Immature natural killer cell (primary cell): ENCODE measurements at places on chromosomes 2 and 18.
A peak's percentile ranks its signal among the peaks of the same experiment; 100 is the strongest.

GRCh38 chr2:58429014-58429875 lies 188.1 kb upstream of the FANCL start:
- H3K36me3 ChIP-seq = no peaks in the 10 kb centered on the region
- H3K4me3 ChIP-seq = peak overlapping the region; percentile 33
- peaks cover 1% of the 10 kb centered on the region for H3K27me3 ChIP-seq
- no peak for DNase-seq
- peaks cover 21% of the 10 kb centered on the region for H3K4me1 ChIP-seq

GRCh38 chr18:12531749-12532148 lies 124.0 kb downstream of the PRELID3A start:
- no peak overlapping the region for H3K27ac ChIP-seq
- H3K4me1 ChIP-seq = no peaks in the 10 kb centered on the region
- no peak for DNase-seq
- H3K4me3 ChIP-seq = no peak overlapping the region
- H3K36me3 ChIP-seq = no peaks in the 10 kb centered on the region
- peaks cover 3% of the 10 kb centered on the region for H3K27me3 ChIP-seq

- DNase-seq = no peak
- H3K4me1 ChIP-seq = peaks cover 8% of the 10 kb centered on the region
- H3K27ac ChIP-seq = no peak overlapping the region
- H3K27me3 ChIP-seq = peaks cover 3% of the 10 kb centered on the region
- H3K36me3 ChIP-seq = no peaks in the 10 kb centered on the region
These were observed 26.3 kb downstream of the DHRS9 start for GRCh38 chr2:169095621-169096105.

DNA sequence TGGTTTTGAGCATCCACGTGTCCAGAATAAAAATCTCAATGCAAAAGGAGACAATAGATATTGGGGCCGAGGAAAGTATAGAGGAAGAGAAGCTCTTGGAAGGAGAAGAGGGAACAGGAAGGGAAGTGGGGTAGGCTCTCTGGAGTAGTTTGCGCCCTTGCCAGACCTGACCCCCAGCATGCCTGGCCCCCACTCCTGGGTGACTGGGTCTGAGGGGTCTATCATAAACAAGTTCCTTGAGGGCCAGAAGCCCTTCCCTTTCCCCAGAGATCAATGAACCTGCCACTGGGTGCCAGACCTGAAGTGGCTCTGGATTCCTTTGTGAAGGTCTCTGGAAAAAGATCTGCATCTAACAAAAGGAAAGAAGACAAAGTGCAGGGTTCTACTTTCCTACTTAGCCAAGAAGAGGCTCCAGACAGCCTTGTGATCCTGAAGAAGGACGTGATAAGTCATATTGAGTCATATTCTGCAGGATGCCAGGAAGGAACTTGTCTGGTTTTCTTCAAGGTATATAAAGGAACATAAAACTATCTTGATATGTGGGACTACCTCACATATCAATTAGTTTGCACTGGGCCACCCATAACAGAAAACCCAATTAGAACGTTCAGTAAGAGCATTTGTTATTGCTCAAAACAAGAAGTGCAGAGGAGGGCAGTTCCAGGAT lies 18.7 kb upstream of the ATOH8 start:
- H3K4me1 ChIP-seq = no peaks in the 10 kb centered on the region
- H3K36me3 ChIP-seq = no peaks in the 10 kb centered on the region
- peaks cover 6% of the 10 kb centered on the region for H3K27me3 ChIP-seq

DNA sequence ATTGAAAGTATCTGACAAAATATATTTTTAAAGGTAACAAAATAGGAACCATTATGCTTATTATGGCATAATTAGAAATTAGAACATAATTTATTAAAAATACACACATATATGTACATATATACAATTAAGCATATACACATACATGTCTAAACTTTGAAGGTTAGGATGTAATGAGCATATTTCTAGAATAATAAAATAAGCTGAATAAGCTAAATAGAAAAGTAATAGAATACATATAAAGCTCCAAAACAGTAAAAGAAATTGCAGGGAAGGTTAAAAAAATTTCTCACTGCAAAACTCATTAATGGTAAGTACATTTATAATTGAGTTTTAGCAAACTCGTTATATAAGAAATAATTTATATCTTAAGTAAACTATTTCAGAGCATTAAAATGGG lies 1561.5 kb upstream of the ZEB2 start:
- no peaks in the 10 kb centered on the region for H3K36me3 ChIP-seq
- DNase-seq = no peak
- H3K27me3 ChIP-seq = no peaks in the 10 kb centered on the region

DNA sequence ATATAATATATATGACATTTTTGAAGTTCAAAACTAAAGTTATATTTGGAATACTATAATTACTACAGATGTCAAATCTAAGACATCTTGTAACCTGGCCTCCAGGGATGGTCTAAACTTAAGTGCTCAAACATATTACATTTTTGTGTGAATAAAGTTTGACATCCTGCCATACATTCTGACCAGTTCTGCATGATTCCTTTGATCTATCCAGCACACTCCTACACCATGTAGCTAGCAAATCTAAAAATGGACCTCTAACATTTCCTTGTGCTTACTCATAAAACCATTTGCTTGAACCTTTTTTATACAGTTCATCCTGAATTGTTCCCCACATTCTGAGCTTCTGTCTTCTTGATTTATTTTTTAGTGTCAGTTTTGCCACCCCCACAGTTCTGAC lies 294.3 kb upstream of the ZNF804A start:
- H3K36me3 ChIP-seq = no peaks in the 10 kb centered on the region
- DNase-seq = no peak
- H3K27me3 ChIP-seq = no peaks in the 10 kb centered on the region
- no peak overlapping the region for H3K4me3 ChIP-seq
- H3K27ac ChIP-seq = no peak overlapping the region

DNA sequence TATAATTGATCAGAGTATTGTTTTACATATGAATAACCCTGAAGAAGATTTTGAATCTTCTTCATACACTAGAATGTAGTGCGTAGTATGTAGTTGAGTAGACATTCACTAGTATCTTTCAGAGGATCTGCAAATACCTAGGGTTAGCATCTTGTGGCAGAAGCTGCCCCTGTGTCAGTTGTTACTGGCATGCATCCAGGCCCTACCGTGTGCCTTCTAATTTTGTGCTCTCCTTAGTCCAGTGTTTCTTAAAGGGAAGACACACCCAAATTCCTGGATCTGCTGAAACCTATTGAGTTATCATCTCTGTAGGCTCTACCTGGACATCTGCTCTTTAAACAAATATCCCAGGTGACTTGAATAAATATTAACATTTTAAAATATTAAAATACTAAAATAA lies 99.7 kb upstream of the SERTAD2 start:
- no peak overlapping the region for H3K4me3 ChIP-seq
- DNase-seq = no peak
- peaks cover 25% of the 10 kb centered on the region for H3K4me1 ChIP-seq
- no peaks in the 10 kb centered on the region for H3K36me3 ChIP-seq
- peaks cover 7% of the 10 kb centered on the region for H3K27me3 ChIP-seq

DNA sequence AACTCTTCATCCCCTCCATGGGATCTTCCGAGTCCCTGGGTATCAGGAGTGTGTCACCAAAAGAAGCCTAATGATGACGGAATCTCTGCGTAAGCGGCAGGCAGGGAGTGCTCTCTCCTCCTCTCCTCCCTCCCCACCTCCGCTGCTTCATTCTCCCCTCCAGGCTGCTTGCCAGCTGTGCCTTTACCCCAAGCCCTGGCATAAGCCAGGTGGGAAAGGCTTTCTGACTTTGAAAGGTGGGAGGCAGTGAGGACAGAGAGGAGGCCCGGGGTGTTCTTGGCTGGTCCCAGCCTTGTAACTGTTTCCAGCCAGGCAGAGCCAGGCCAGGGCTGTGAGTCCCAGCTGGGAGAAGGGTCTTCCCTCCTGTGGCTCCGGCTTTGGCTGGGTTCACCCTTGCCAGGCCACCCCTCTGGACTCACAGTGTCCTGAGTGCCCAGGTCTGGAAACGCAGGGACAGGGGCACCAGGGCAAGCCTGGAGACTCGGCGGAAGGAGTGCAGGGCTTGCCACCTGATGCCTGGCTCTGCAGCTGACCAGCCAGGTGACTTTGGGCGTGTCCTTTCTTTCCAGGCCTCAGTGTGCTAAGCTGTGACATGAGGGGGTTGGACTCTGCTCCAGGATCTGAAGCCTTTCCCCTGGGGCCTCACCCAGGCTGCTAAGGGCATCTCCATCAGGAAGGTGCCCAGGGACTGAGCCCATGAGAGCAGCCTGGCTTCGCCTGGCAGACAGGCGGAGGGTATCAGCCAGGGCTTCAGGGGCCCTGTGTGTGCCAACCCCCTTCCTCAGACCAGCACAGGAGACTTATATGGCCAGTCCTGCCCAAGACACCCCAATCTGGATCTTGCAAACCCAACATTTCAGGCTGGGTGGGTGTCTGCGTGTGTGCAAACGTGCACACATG lies 32.7 kb upstream of the HPCAL1 start:
- no peak for DNase-seq
- peaks cover 2% of the 10 kb centered on the region for H3K27me3 ChIP-seq
- no peak overlapping the region for H3K4me3 ChIP-seq

GRCh38 chr18:40197711-40198110 lies 1757.3 kb upstream of the PIK3C3 start:
- no peaks in the 10 kb centered on the region for H3K27me3 ChIP-seq
- H3K27ac ChIP-seq = no peak overlapping the region
- no peak for DNase-seq
- H3K4me3 ChIP-seq = no peak overlapping the region
- no peaks in the 10 kb centered on the region for H3K4me1 ChIP-seq

DNA sequence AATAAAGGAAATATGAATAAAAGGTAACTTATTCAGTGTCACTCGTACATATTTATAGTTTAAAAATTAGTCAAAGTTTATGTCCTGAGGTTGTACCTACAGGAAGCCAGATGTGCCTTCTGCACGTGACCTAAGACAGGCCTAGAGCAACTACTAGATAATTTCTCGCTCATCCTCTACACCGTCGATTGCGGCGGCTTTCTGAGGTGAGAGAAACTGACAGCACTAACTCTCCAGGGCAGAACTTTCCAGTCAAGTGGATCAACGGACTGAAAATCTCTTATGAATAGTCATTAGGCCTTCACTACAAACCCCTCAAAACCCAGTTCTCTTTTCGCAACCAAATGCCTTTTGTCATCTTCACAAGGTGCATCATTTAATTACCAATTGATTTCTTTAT lies 54.2 kb downstream of the ZEB2 start:
- no peak overlapping the region for H3K4me3 ChIP-seq
- peaks cover 25% of the 10 kb centered on the region for H3K4me1 ChIP-seq
- H3K36me3 ChIP-seq = peaks cover 8% of the 10 kb centered on the region
- DNase-seq = no peak

DNA sequence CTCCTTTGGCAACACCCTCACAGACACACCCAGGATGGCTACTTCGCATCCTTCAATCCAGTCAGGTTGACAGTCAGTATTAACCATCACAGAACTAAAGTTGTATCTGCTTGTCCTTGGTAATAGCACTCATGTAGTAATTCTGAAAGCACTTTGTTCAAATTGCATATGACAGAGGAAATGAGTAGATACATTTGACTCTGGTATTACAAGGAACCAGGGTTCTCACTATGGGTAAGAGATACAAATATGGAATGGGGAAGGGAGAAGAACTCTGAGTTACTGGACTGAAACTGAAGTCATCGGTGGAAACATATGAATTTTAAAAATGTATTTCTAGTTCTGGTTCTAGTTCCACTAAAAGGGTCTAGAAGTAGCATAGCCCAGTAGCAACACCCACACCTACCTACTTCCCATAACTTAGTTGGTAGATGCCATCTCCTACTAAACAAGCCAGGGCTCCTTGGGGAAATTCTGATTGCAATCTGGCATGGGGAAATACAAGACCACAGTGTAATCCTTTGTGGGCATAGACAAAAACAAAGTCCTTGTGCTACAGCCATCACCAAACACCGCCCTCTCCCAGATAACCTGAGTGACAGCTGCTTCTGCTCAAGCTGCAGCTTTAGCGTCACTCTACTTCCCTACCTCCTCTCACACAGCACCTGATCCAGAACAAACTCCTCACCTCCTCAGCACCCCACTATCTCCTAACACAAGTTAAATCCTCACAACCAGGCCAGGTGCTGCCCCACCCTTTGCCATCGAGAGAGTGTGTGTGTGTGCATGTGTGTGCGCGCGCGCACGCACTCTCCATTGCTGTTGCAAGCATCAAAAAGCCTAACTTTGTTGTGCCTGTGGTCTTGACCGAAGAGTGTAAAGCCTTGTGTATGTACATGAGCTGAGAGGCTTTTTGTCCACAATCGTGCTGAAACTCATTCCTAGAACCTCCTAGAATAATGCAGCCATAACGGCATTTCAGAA lies 31.4 kb upstream of the CD226 start:
- DNase-seq = no peak
- no peak overlapping the region for H3K27ac ChIP-seq
- peaks cover 32% of the 10 kb centered on the region for H3K4me1 ChIP-seq
- peaks cover 44% of the 10 kb centered on the region for H3K36me3 ChIP-seq

- no peak overlapping the region for H3K27ac ChIP-seq
- H3K4me1 ChIP-seq = no peaks in the 10 kb centered on the region
- H3K27me3 ChIP-seq = no peaks in the 10 kb centered on the region
- DNase-seq = no peak
- H3K36me3 ChIP-seq = no peaks in the 10 kb centered on the region
These were observed 24.4 kb downstream of the GPR39 start for GRCh38 chr2:132441051-132441450.

- H3K27ac ChIP-seq = no peak overlapping the region
- H3K4me3 ChIP-seq = no peak overlapping the region
- peaks cover under 1% of the 10 kb centered on the region for H3K36me3 ChIP-seq
- no peak for DNase-seq
- H3K27me3 ChIP-seq = peaks cover 7% of the 10 kb centered on the region
These were observed 721 bp downstream of the MCEE start for GRCh38 chr2:71129114-71129901.

GRCh38 chr2:45925636-45926366 lies 274.3 kb downstream of the PRKCE start:
- no peak overlapping the region for H3K27ac ChIP-seq
- no peak overlapping the region for H3K4me3 ChIP-seq
- DNase-seq = no peak
- no peaks in the 10 kb centered on the region for H3K27me3 ChIP-seq
- peaks cover 8% of the 10 kb centered on the region for H3K4me1 ChIP-seq
- no peaks in the 10 kb centered on the region for H3K36me3 ChIP-seq

DNA sequence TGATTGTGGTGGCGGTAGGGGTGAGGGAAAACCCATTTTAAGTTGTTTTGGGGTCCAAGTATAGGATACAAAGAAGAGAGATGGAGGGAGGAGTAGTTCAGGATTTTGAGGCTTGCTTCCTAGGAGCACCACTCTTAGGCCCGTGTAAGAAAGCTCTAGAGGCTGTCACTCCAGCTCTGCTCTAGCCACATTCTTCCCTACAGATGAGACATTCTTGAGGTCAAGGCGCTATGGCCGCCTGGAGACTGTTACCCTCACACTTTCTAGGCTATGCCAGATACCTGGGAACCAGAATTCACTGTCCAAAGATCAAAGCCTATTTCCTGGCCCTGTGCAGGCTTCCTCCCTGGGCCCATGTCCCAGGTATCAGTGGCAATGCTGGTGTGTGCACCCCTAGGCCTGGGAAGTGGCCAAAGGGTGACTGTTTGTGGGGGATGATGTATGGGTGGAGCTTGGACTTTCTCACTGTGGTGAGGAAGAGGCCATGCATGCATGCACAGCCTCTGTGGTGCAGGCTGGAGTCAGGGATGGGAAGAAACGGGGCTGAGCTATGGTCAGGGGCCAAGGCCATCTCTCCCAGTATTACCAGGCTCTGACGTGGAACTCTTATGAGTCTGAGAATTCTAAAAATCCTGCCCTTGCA lies 7.0 kb upstream of the TTL start:
- no peak overlapping the region for H3K4me3 ChIP-seq
- no peak overlapping the region for H3K27ac ChIP-seq
- H3K36me3 ChIP-seq = no peaks in the 10 kb centered on the region
- DNase-seq = no peak
- H3K4me1 ChIP-seq = no peaks in the 10 kb centered on the region

- H3K27ac ChIP-seq = peak overlapping the region; percentile 74
- peaks cover 40% of the 10 kb centered on the region for H3K4me1 ChIP-seq
- DNase-seq = peak; percentile 7
- H3K4me3 ChIP-seq = peak overlapping the region; percentile 56
- no peaks in the 10 kb centered on the region for H3K27me3 ChIP-seq
- H3K36me3 ChIP-seq = no peaks in the 10 kb centered on the region
These were observed 112.8 kb downstream of the CDC42EP3 start for GRCh38 chr2:37558623-37559022.
